ENCODE measurements at places on chromosomes 11 and 22. TPM values are rescaled to one million over a fixed set of nuclear protein-coding genes. Genes with fewer than 3 reads are reported as not detected.

Gene HTR3A
- polyA plus RNA-seq: not detected

Gene C11orf52
- polyA plus RNA-seq: not detected

Gene CASP5
- not detected for polyA plus RNA-seq

Gene PATE4
- not detected for polyA plus RNA-seq

DNA sequence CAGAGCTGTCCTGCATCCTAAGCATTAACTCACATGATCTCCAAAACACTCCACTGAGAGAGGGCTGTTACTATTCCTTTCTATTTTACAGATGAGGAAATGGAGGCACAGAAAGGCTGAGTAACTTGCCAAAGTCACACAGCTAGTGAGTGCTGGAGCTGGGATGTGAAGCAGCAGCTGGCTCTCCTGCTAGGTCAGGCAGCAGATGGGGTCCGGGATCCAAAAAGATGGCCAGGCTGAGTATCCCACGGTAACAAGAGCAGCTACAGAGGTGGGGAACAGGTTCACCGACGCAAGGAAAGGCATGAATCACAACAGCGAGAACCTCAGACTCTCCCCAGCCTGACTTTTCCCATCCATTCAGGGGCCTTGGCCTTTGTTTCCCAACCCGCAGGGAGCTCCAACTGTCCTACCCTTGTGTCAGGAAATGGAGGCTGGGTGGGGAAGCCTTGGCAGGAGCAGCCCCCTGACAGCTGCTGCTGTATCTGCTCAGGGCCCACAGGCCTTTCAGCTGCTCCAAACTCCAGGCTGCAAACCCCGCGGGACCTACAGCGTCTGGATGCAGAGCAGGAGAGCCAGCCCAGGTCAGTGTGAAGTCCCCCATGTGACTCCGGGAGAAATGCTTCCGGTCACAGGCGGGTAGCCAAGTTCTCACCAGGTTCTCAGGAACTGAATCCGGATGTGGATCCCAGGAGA, 29.5 kb downstream of the DKK3 start:
- peak; percentile 73 for DNase-seq

DNA sequence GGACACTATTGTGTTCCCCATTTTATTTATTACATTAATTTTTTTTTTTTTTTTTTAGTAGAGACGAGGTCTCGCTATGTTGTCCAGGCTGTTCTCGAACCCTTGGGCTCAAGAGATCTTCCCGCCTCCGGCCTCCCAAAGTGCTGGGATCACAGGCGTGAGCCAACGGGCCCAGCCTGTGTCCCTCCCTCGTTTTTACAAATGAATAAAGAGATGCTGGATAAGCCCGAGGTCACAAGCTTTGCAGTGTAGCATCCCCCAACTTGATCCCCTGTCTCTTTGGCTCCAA, 297 bp upstream of the MTFP1 start:
- DNase-seq: no peak

DNA sequence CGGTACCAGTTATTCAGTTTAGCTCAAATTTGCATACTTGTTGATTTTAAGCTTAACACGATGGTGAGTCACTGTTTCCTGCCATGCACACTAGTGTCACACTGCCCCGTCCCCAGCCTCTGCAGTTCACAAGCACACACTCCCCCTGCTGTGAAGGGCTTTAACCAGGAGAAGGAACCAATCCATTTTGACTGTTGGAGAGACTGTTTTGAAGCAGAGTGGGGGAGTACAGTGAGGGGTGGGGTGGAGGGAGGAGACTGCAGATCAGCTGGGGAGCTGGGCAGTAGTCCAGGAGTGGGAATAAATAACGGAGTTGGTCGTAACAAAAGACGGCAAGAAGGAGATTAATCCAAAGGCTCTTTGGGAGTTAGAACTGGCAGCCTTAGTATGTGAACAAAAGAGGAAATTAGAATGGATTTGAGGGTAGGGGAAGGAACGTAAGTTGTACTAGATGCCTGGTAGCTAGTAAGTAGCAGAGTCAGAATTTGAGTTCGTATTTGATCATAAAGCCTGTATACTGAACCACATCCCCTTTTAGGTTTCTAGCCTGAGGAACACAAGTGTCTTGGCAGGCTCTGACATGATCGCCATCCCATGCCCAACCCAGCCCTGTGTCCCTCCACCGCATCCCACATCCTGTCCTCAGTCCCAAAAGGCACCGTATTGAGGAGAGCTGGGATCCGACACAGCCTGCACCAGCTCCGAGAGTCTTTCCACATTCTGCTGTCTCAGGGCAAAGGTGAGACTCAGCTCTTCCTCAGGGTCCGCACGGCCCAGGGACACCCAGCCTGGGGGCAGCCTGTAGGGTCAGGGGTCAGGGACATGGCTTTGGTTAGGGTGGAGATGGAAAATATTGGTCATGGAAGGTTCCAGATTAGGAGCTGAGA, 862 bp downstream of the TPP1 start:
- DNase-seq: no peak

DNA sequence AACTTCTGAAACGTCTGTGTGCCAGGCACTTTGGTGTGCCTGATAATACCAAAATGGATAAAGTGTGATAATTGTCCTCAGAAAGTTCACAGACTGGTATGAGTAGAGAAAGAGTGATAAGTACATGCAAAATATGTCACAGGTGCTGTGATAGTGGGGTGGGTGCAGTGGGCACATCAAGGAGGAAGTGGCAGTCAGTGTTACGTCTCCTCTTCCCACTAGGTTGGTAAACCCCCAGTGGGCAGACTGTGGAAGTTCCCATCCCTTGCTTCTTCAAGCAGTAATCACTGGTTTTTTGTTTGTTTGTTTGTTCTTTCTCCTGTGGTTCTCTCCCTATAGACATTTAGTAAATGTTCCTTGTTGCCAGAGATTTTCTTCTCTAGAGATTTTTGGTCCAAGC, 5.4 kb downstream of the RNF121 start:
- no peak for DNase-seq

GRCh38 chr22:19291218-19291579, 320 bp downstream of the CLTCL1 start:
- peak; percentile 76 for DNase-seq

GRCh38 chr11:26688701-26689100, 33.2 kb downstream of the SLC5A12 start:
- DNase-seq: no peak

DNA sequence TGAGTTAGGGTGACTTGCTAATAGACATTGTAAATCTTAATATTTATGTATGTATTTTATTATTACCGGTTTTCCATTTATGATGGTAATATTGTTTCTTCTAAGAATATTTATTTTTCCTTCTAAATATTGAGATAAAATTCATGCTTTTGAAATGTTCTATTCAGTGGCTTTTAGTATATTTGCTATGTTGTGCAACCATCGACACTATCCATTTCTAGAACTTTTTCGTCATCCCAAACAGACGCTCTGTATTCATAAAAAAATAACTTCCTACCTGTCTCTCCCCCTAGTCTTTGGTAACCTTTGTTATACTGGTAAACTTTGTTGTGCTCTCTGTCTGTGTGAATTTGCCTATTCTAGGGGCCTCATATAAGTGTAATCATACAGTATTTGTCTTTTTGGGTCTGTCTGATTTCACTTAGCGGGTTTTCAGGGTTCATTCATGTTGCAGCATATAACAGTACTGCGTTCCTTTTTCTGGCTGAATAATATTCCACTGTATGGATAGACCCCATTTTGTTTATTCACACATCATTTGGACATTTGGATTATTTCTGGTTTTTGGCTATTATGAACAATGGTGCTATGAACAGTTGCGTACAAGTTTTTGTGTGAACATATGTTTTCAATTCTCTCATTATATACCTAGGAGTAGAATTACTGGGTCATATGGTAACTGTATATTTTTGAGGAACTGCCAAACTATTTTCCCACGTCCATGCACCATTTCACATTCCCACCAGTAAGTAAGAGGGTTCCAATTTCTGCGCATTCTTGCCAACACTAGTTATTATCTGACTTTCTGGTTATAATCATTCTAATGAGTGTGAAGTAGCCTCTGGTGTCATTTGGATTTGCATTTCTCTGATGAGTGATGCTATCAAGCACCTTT, 15.9 kb downstream of the NEAT1 start:
- DNase-seq: no peak

DNA sequence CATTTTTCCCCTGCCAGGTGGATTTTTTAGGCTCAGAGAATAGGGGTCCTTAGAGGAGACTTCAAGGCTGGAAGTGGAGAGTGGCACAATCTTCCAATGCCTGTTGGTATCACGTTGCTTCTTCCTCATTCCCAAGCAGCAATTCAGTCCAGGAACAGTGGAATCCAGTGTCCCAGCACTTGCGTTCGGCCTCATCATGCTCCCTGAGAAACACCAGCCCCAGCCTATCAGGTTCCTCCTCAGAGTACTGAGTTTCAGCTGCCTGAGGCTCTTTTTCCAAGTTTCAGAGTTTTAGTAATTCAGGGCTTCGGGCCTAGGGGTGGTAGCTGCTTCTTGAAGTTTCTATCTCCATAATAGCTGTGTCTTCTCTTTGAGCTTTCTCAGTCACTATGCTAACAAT, 31.9 kb upstream of the NRGN start:
- DNase-seq: no peak

Data from SK-N-SH (cell line).